Erythroblast (primary cell): ENCODE measurements at places on chromosomes 5 and 9.

DNA sequence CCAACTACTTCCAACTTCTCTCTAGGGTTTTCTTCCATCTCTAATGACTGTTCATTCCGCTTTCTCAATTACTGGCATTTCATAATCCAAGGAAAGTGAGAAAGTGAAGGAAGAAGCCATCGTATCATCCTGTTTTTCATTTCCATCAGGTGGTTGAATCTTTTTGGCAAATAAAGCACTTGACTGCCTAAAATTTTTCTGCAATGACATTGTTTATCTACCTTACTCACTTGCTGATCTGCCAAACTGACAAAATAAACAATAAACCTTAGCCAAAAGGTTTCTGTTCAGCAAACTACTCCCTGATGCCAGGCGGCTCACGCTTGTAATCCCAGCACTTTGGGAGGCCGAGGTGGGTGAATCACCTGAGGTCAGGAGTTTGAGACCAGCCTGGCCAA lies 18.4 kb downstream of the FNBP1 start:
- no peak for DNase-seq

DNA sequence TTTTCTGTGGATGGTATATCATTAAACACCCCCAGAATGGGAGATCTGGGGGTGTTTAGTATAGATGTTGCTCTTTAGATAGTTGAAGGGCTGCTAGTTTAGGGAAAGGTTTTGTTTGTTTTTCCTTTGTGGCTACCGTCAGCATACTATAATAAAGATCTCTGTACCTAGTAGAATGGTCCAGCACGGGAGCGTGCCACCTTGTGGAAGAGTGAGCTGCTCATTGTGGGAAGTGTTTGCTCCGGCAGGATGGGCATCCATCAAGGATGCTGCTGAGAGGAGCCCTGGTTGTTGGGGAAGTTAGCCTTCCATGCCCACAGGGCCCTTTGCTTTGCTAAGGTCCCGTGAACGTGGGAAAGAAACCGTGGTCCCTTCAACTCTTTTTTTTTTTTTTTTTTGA lies 113.1 kb downstream of the LIFR start:
- DNase-seq, result no peak

GRCh38 chr9:8408575-8409190 lies 609.1 kb upstream of the DMAC1 start:
- no peak for DNase-seq

DNA sequence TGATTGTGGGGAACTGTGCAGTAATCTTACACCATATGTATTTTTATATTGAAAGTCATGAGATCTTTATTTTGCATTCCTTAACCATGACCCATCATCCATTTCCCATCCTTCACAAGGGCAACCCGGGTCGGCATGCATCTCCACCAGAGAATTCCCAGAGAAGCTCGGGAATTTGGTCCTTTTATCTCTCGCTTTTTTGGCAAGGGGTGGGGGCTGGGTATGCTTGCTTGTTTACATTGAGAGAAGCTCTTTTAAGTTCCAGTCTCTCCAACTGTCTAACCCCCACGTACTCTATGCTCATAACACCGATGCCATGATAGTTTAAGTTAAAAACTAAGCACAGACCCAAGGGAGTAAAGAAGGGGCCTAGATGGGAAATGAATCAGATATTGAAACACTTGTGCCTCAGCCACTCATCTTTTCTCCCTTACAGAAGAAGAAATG lies 109.9 kb upstream of the NFIB start:
- DNase-seq, result no peak

DNA sequence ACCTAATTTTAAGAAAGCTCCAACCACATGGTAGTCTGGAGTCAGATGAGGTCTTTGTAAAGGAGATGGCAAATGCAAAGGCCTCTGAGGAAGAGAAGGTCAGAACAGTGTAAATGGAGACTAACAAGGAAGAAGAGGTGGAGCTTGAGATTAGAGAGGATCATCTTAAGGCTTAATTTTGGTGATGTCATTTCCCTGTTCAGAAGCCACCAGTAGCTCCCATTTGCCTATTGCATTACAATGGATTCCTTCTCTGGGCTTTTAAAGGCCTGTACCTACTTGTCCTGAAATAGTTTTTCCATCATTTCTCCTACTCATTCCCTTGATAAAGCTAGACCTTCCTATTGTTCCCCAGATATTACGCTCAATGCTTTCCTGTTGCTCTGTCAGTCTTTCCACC lies 16.1 kb downstream of the PCSK5 start:
- DNase-seq, result no peak
